ENCODE measurements at places on chromosomes 3 and 15.

DNA sequence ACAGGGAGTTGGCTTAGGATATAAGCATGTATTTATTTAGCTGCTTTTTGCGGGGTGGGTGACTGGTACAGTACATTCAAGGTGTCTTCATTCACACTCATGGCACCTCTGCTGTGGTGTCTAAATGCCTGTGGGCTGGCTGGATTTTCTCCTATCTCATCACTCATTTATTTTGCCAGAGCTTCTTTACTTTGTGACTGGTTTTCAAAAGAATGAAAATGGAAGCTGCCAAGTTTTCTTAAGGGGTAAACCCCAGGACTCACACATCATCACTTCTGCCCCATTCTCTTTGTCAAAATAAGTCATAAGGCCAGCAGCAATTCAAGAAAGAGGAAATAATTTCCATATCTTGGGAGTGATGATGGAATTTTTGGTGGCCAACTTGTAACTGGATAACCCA, 493.4 kb upstream of the ALCAM start:
- no peak for DNase-seq

- DNase-seq, result no peak
These were observed 122.6 kb downstream of the EPHB1 start for GRCh38 chr3:134917631-134918030.

DNA sequence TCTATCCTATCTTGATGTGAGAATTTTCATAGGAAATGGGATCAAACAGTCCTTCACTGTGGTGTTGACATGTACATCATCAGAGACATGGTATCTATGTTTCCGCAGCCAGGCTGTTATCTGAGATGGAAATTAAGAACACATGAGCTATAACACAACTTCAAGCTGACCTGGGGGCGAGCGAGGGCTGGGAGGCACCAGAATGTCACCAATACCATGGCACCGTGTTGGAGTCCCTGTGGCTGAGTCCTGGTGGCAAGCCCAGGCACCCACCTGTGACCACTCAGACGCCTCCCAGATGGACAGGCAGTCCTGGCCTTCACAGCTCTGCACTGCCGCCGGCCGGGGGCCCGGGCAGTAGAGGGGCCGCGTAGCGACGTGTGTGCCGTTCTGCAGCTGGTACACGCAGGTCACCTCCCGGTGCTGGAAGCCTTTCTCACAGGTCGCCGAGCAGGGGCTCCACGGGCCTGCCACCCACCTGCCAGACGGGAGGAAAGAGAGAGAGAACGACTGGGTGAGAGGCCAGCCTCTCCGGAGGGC, 263.9 kb upstream of the LYSMD4 start:
- no peak for DNase-seq

GRCh38 chr15:63240109-63240508, 37.3 kb upstream of the APH1B start:
- no peak for DNase-seq

DNA sequence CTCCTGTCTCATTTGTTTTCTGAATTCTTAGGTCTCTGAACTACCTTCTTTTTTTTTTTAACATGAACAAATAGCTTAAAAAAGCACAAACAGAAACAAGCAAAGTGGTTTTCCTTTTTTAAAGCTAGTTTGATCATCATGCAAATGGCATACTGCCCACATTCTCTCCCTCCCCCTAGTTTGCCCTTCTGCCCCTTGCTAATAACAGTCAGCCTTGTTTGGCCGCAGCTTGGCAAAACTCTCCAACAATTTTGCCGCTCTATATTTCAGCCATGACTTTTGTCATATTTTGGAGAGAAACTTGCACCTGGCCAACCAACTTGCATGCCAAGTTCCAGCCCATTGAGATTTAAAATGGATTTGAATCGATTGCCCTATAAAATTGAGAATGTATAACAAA, 666.0 kb upstream of the NR2F2 start:
- no peak for DNase-seq

GRCh38 chr3:43477600-43477999, 144.2 kb downstream of the ANO10 start:
- no peak for DNase-seq

DNA sequence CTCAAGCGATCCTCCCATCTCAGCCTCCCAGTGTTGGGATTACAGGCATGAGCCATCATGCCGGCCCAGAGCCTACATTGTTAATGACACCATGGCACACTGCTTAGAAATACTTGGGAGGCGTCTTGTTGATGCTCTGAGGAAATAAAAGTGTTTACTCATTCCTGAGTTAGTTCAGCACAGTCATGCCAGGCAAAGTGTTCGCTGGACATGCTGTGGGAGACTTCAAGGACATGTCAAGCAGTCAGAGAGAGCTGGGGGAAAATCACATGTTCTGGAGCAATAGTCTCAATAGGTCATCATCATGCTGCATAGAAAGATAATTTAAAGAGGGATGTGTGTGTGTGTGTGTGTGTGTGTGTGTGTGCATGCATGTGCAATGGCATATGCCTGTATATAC, 37.5 kb downstream of the TTC23 start:
- DNase-seq, result no peak

GRCh38 chr15:45276831-45277230, 24.8 kb downstream of the SLC28A2 start:
- no peak for DNase-seq

GRCh38 chr15:36053746-36054145, 507.8 kb upstream of the DPH6 start:
- DNase-seq, result no peak

DNA sequence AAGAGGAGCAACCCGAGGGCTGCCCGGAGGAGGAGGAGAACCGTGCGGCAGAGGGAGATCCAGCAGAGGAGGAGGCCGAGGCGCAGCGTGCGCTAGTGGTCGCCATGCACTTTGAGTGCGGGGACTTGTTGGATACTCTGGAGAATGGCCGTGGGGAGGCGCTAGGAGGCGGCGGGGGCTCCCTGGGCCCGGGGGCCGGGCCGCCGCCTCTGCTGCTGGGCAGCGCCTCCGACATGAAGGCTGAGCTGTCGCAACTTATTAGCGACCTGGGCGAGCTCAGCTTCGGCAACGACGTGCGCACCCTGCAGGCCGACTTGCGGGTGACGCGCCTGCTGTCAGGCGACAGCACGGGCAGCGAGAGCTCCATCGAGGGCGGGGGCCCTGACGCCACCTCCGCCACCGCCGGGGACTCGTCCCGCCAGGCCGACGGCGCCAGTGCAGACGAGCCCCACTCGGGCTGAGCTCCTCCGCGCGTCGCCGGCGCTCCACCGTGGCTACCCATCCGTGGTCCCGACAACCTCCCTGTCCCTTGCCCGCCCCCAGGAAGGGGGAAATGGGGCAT, 2.0 kb downstream of the FAM43A start:
- DNase-seq, result no peak

DNA sequence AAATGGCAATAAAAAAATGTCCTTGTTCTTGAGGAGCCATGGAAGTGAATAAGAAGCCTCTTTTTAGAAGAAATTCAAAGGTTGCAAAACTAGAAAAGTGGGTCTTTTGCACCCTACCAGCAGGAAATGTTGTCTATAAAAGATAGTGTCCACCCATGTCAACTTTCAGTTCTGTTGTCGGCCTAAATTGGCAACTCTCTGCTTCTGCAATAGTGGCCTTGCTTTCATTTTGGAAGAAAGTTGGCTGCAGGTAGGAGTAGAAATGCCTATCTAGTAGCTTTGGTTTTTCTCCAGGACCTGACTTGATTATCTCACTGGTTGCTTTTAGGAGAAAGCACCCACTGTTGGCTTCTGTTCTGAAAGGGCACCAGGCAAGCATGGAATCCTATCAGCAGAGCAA, 85.4 kb downstream of the TMEM108 start:
- no peak for DNase-seq

GRCh38 chr3:62965311-62965710, 90.1 kb upstream of the CADPS start:
- DNase-seq, result no peak

DNA sequence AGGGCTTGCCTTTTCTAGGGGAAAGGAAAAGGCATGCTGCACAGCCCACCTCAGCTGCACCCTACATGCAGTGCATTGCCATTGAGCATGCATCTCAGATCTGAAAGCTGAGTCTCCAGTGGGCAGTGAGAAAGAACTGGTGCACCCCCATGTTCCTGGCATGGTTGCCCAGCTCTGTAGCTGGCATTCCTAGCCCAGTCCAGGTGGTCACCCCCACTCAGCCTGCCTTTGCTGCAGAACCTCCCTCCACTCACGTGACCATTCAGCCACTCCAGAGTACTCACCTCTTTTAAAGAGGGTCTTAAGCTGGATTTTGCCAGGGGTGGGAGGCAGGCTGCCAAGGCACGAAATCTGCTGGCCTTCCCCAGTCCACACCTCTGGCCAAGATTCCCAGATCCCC, 208.6 kb upstream of the TOPAZ1 start:
- no peak for DNase-seq

GRCh38 chr3:127226946-127227842, 34.3 kb downstream of the PRR23E start:
- DNase-seq, result peak; percentile 20

DNA sequence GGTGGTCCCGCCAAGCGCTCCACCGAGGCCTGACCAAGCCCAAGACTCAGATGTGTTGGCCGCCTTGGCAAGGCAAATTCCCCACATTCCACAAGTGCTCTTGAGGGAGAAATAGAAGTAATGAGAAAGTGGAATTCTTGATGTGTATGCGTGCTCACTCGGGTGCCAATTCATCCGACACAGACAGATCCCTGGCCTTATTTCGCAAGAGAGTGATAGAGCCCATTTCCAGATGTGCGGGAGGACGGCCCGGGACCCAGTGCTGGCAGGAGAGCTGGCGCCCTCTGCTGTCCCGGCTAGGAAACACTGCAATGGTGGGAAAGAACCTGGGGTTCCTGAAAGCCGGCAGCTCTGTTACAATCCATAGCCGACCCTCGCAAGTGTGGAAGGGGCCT, 76.0 kb downstream of the HMG20A start:
- no peak for DNase-seq

- no peak for DNase-seq
These were observed 179.1 kb upstream of the RGMA start for GRCh38 chr15:93268066-93268465.

- DNase-seq, result no peak
These were observed 38.3 kb upstream of the ESYT3 start for GRCh38 chr3:138395865-138396751.

DNA sequence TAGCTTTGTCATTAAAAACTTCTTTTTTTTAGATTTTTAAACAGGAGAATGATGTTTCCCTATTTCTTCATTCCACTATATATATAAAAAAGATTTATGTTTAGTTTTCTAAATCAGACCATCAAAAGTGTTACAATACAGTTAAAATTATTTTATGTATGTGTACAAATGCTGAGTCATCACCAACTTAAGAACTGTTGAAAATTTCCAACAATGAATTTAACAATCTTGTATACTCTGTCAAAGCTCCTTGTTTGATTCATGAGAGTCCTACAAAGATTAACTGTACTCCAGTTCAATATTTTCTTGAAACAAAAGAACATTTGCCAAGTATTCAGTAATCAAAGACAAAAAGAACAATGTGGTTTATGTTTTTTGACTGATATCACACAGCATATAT, 82.0 kb downstream of the POLQ start:
- no peak for DNase-seq

DNA sequence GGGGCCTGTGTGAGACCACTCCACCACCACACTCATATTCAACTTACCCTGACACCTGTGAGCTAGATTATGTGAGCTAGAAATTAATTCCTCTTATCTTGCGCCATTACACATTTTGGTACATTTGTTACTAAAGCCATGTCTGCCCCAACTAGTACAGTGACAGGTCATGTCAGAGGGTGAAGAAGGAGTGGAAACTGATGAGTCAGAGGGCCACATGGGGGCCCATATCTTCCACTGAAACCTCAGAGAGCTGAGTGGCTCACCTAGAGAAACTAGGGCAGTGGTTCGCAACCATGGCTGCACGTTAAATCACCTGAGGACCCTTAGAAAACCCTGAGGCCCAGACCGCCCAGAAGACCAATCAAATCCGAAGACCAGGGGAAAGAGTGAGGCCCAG, 15.7 kb upstream of the MEF2A start:
- no peak for DNase-seq

DNA sequence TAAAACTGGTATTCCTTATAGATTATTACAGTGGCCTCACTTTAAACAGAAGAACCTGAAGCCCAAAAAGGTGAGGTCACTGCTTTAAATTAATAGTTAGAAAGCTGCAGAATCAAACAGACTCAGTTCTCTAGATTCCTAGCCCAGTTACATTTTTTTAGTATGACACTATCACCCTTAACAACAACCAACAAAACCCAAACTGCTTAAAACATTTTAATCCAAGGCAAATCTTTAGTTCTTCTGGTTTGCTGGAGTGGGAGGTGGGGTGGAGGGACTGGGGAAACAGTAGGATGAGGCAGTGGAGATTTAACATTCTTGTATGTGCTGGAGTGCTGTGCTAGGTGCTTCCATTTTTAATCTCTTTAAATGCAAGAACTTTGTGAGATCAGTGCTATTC, 631.6 kb upstream of the KCNMB2 start:
- no peak for DNase-seq

- DNase-seq, result no peak
These were observed 493.9 kb downstream of the NLGN1 start for GRCh38 chr3:173891272-173892100.

- no peak for DNase-seq
These were observed 2.1 kb upstream of the ARMC8 start for GRCh38 chr3:138184994-138185393.

- DNase-seq, result no peak
These were observed 225.2 kb upstream of the NR2E3 start for GRCh38 chr15:71585159-71585558.

- DNase-seq, result no peak
These were observed 64.1 kb downstream of the TLE3 start for GRCh38 chr15:70033529-70034140.

- no peak for DNase-seq
These were observed 563.8 kb upstream of the ROBO1 start for GRCh38 chr3:80331494-80332170.

DNA sequence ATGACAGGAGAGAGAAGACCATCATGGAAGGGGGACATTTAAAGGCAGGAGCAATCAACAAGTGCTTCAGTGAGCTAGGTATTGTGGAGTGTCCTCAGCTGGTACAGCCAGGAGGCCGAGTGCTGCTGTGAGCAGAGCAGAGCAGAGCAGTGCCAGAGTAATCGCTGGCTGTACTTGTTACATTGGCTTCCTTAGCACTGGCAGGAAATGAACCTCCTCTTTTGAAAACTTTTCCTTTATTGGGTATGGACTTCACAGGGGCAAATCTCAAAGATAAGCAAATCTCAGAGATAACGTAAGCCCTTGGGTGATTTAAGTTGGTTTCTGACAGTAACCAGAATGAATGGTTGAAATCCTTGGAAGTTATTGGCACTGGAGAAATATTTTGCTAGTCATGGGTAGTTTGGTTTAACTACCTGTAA, 2.1 kb downstream of the SH3GL3 start:
- DNase-seq, result no peak
